NCI-H1694 treated with DMSO at 0.1 percent for 48 hours (cell line): ENCODE measurements at places on chromosomes 2 and 18.

DNA sequence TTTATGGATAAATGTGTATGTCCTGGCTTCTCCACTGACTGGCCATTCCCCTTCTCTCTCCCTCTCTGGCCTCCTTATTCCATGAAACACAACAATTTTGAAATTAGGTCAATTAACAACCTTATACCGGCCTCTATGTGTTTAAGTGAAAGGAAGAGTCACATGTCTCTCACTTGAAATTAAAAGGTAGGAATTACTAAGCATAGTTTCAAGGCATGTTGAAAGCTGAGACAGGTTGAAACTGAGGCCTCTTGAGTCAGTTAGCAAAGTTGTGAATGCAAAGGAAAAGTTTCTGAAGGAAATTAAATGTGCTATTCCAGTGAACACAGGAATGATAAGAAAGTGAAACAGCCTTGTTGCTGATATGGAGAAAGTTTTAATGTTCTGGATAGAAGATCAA lies 69.7 kb downstream of the ADAM23 start:
- no peak for DNase-seq

- no peak for DNase-seq
Measured at GRCh38 chr18:45525301-45525700, 90.0 kb upstream of the SLC14A2 start.

GRCh38 chr2:64354857-64355680 lies 98.9 kb upstream of the LGALSL start:
- DNase-seq = no peak

DNA sequence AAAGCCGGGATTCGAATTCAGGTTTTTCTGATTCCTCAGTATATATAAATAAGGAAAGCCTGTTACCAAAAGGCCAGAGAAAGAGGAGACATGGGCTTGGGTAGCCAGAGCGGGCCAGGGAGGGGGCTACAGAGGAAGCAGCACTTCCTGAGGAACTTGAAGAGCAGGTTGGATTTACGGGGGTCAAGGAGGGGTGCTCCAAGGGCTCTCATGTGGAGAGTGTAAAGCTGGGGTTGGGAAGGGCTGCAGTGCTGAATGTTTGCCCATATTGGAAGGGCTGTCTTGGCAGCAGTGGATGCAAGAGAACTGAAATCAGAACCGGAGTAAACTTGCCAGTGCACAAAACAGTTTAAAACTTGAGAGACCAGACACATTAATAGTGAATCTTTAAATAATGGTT lies 511.5 kb downstream of the CNTNAP5 start:
- DNase-seq = no peak

GRCh38 chr18:23105581-23106219 lies 29.6 kb upstream of the CABLES1 start:
- DNase-seq = no peak

GRCh38 chr2:1642993-1643619 lies 101.2 kb downstream of the PXDN start:
- DNase-seq = no peak

DNA sequence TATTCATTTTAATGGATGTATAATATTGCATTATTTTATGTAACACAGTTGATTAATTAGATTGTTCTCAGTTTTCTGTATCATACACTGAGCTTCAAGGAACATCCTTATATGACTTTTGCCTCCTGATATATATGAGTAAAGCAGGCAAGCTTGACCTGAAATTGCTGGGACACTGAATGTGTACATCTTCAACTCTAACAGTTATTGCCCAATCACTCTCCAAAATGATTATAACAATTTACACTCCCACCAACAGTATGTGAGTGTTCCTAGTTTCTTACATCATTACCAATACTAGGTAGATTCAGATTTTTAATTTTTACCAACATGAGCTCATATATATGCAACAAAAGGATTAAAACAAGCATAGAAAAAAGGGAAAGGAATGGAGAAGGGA lies 379.4 kb downstream of the SETBP1 start:
- no peak for DNase-seq
